Tongue (tissue), 3 donors: ENCODE measurements at places on chromosomes 16 and 17. TPM values are rescaled to one million over a fixed set of nuclear protein-coding genes. Genes with fewer than 3 reads are reported as not detected.

GRCh38 chr16:71882505-71883167 is 1.3 kb downstream of the ZNF821 start:
- DNase-seq = peak; percentile 86

GRCh38 chr16:28326881-28327610 is 34.7 kb downstream of the SBK1 start:
- peak; percentile 42 for DNase-seq

DNA sequence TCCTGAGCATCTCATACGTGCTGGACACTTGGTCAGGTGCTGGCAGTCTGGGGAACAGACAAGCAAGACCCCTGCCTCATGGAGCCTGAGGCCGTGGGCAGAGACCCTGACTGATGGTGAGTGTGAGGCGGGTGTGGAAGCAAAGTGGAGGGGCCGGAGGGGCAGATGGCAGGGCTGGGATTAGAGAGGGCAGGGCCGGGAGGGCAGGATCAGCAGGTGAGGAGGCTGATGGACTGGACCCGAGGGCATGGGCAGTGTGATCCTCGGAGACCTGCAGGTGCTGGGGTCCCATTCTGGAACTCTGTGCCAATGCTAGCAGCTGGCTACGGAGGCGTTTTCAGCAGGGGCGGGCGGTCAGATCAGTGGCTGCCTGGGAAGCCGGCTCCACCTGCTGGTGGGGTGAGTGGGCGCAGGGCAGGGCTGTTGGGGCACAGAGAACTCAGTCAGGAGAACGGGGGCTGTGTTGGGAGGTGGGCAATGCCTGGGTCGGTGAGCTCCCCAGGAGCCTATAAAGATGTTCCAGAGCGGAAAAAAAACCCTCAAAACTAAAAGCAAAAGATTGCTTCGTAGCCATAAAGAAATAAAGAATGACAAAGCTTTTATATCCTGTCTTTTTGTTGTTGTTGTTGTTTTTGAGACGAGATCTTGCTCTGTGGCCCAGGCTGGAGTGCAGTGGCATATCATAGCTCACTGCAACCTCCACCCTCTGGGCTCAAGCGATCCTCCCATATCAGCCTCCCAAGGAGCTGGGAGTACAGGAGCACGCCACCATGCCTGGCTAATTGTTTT is 8.9 kb upstream of the C16orf74 start:
- no peak for DNase-seq

GRCh38 chr16:2001456-2002355 is 7.9 kb downstream of the ZNF598 start:
- no peak for DNase-seq

DNA sequence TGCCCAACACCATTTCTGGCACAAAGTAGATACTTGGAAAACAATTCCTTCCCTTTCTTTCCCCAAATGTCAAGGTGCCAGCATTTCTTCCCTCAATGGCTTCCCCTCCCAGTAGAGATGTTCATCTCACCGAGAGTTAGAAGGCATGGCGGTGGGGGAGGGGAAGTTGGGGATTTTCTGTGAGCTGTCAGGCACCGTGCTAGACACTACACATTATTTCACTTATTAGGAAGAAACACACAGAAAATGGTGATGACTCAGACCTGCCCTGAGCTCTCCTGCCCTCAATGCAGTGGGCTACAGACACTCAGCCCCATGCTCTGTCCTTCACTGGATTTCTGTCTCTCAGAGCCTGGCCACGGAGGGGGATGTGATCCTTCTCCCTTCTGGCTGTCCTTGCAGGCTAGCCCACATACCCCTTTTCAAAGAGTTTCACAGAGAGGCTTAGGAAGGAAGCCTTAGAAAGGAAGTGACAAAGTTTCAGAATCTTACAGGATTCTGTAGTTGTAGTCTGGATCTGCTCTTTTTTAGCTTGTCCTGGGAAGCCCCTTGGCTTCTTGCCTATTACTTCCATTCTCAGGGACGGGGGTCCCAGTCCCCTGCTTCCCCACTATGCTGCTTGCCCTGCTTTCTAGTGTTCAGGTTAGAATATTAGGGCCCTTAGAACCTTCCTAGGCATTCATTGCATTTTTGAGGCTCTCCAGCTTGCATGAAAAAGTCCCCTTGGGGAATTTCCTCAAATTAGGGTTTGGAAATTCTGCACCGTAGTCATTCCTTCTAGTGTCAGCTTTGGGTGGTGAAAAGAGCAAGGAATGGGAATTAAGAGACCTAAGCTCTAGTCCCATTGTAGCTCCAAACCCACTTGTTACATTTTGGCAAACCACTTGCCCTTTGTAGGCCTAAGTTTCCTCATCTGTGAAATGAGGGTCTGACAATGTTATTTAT is 12.2 kb upstream of the CCL5 start:
- DNase-seq = no peak

- no peak for DNase-seq
These were observed 17.1 kb upstream of the FLCN start for GRCh38 chr17:17254036-17254435.

- DNase-seq = no peak
These were observed 26.1 kb downstream of the TRPV3 start for GRCh38 chr17:3531266-3532101.

DNA sequence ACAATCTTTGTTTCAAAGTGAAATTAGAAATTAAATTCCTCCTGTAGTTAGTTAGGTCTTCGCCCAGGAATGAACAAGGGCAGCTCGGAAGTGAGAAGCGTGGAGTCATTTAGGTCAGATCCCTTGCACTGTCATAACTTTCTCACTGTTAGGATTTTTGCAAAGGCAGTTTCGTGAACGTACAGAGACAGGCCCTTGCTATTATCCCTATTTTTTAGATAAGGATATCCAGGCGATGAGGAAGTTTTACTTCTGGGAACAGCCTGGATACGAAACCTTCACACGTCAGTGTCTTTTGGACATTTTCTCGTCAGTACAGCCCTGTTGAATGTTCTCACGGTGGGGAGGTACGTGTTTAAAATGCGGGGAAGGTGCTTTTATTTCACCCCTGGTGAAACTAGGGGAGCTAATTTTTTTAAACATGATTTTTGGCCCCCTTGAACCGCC is 318 bp upstream of the RBL2 start:
- no peak for DNase-seq

GRCh38 chr17:50270435-50271362 is 3.6 kb upstream of the TMEM92 start:
- peak; percentile 69 for DNase-seq

- no peak for DNase-seq
These were observed 73.9 kb downstream of the STH start for GRCh38 chr17:46072998-46073397.

GRCh38 chr16:31696968-31697743 is 169.5 kb downstream of the AHSP start:
- DNase-seq = peak; percentile 30

DNA sequence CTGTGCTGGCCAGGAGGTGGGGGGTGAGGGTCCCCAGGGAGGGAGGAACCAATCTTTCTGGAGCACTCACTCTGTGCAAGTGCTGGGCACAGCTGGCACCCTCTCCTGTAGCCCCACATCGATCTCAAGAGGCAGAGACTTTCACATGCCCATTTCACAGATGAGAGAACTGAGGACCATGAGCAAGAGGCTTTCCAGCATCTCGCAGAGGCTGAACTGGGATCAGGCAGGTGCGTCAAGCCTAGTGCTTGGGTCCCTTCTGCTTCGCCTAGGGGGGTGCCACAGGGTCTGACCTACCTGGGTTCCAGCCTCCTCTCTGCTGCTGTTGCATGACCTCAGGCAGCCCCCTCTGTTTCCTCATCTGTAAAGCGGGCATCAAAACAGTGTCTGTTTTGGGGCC is 1.3 kb upstream of the WFDC1 start:
- no peak for DNase-seq

- DNase-seq = no peak
These were observed 44.9 kb upstream of the KDM6B start for GRCh38 chr17:7789131-7789530.

GRCh38 chr17:52024300-52024870 is 134.1 kb downstream of the CA10 start:
- DNase-seq = peak; percentile 25

DNA sequence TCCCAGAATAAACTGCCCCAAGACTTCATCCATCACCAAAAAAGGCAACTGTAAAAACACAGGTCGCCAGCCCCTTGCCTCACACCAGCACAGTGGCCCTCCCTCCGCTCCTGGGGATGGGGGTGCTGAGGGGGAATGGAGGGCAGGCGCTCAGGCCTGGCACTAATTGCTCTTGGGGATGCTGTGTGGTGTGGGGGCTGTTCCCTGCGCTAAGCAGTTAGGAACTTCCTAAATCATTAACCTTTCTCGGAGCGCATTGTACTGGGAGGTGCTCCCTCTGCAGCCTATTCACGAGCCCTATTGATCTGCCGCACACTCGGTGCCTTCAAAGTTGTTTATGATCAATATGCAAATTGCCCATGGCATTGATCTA is 199.9 kb downstream of the ZFHX3 start:
- DNase-seq = no peak

DNA sequence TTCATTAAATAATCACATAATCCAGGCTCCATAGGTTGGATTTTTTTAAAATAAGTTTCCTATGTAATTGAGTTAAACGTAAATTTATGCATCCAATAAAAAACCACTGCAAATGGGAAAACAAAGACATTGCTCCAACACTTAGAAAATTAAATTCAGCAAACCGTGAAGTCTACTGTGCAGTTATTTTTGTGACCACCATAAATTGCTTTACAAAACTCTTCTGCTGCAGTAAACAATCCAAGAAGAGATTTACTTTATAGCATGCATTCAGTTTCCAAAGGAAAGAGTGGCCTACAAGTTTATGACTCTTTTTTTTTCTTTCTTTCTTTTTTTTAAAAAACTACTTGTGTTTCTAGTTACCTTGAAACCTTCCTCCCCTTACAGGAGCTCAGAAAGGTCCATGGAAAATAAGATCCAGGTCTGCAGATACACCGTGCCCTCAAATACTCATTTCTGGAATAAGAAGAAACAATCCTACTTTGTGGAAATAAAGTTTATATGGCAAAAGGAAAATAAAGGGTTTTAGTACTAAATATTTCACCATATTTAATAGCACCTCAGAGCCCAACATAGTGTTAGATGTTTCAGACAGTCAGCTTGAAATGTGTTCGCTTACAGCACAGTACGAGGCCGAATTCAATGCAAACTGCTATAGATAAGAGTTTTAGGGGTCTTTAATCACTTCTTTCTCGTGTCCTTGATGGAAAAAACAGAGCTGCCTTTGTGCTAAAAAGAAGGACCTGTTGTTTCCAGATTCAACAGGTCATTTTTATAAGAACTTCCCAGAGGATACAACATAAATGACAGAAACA is 3.2 kb downstream of the HS3ST3A1 start:
- DNase-seq = no peak

- no peak for DNase-seq
These were observed 2.4 kb downstream of the MEAK7 start for GRCh38 chr16:84502075-84502474.

DNA sequence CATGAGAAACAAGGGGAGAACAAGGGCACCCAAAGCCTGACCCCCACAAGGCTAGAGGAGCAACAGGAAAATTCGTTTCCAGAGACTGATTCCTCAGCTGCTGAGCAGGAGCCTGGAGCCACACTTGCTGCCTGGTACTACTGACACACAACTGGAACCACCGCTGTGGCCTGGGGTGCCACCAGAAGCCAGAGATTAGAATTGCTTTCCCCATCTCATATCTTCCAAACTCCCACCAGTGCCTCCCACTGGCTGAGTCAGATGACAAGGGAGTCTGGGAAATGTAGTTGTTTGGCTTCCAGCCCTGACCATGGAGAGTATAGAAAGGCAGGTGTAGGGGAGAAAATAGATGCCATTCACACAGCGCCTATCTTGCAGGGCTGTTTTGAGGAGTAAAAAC is 4.1 kb upstream of the TMEM11 start:
- no peak for DNase-seq

DNA sequence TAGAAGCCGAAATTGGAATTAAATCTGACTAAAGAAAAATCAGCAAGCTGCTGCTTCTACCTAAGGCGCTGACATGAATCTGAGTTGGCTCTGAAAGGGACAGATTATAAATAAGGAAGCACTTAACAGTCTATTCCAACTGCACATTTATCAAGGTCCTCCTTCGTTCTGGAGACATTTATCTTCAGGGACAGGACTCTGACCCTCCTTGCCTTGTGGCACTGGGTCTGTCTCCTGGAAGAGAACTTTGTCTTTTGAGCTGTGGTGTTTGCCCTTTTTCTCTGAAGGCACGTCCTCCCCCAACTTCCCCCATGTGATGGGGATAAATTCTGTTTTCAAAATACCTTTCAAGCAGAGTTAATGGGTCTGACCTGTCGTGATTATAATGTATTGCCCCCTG is 47.0 kb upstream of the MARCHF10 start:
- no peak for DNase-seq

GRCh38 chr16:80081846-80082245 is 458.9 kb upstream of the DYNLRB2 start:
- no peak for DNase-seq

DNA sequence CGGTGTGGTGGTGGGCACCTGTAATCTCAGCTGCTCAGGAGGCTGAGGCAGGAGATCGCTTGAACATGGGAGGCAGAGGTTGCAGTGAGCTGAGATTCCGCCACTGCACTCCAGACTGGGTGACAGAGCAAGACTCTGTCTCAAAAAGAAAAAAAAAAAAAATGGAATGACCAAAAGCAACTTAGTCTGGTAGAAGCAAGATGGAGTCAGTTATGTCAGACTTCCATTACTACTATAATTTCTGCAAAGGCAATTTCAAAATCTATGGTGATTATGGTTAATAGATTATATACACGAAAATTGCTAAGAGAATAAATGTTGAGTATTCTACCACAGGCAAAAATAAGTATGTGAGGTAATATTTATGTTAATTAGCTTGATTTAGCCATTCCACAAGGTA is 32.3 kb downstream of the NOL11 start:
- DNase-seq = no peak

- DNase-seq = no peak
These were observed 17.2 kb upstream of the NSMCE1 start for GRCh38 chr16:27285676-27286196.

GRCh38 chr17:62724398-62725146 is 83.5 kb downstream of the MARCHF10 start:
- DNase-seq = peak; percentile 32

- DNase-seq = peak; percentile 23
These were observed 1.3 kb downstream of the NETO2 start for GRCh38 chr16:47142486-47142820.

Gene AGRP
- not detected for total RNA-seq

Gene RANGRF
- 7.5 TPM for total RNA-seq

Gene TMEM106A
- 5.7 TPM for total RNA-seq

Gene RPL26
- total RNA-seq = 4,405 TPM

Gene ASGR1
- 0.21 TPM for total RNA-seq

Gene RFNG
- 35.7 TPM for total RNA-seq

Gene SLC6A2
- 7.8 TPM for total RNA-seq

Gene BRICD5
- 1.9 TPM for total RNA-seq

Gene CYBA
- total RNA-seq = 44.0 TPM

Gene CSH1
- total RNA-seq = not detected

Gene NPIPB9
- 7.4 TPM for total RNA-seq

Gene KRT33A
- total RNA-seq = not detected

Gene MEIOB
- total RNA-seq = 0.62 TPM

Gene BCO1
- total RNA-seq = 0.10 TPM

Gene OR1A1
- not detected for total RNA-seq

Gene NOXO1
- 2.5 TPM for total RNA-seq

Gene SUZ12
- total RNA-seq = 35.3 TPM

Gene SDF2
- 41.4 TPM for total RNA-seq

Gene SULT1A4
- 2.3 TPM for total RNA-seq
